NT2/D1 (cell line): ENCODE measurements at places on chromosomes 7 and 10.

DNA sequence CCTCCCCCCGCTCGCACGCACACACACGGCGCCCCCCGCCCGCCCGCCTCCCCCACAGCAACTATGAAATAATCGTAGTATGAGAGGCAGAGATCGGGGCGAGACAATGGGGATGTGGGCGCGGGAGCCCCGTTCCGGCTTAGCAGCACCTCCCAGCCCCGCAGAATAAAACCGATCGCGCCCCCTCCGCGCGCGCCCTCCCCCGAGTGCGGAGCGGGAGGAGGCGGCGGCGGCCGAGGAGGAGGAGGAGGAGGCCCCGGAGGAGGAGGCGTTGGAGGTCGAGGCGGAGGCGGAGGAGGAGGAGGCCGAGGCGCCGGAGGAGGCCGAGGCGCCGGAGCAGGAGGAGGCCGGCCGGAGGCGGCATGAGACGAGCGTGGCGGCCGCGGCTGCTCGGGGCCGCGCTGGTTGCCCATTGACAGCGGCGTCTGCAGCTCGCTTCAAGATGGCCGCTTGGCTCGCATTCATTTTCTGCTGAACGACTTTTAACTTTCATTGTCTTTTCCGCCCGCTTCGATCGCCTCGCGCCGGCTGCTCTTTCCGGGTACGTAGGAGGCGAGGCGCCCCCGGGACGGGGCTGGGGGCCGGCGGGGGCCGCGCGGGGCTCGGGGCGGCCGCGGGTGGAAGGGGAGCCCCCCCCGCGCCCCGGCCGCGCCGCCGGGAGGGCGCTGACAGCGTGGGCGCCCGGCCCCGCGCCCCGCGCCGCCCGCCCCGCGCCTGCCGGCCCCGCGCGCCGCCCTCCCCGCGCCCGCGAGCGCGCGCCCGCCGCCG, 441 bp downstream of the BMI1 start:
- DNase-seq: no peak

DNA sequence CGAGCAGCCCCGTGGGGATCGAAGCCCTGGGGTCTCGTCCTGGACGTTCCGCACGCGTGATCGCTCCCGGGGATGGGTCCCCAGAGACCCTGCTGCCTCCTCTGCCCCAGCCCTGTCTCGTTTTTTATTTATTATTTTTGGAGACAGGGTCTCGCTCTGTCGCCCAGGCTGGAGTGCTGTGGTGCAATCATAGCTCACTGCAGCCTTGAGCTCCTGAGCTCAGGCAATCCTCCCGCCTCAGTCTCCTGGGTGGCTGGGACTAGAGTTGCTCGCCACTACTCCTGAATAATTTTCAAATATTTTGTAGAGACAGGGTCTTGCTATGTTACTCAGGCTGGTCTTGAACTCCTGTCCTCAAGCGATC, 319 bp upstream of the STX1A start:
- no peak for DNase-seq

- no peak for DNase-seq
Observed at GRCh38 chr7:35734001-35734483, 39.1 kb upstream of the HERPUD2 start.

- DNase-seq: no peak
Observed at GRCh38 chr10:127740596-127740995, 3.6 kb downstream of the FOXI2 start.

DNA sequence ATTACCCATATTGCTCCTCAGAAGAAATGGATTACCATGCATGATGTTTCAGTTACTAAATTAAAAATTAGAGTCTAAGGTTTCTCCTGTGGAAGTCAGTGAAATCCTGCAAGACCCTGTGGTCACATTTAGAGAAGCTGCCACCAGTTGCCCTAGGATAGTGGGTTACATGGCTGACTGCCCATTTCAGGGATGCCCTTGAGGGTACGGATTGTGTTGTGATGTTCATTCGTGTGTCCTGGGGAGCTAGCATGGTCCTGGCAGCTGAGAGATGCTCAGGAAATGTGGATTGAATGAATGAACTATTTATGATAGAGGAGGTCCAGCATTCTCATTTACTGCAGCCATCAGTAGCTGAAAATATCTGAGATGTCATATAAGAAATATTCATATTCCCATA, 55.1 kb downstream of the TMEM178B start:
- no peak for DNase-seq

GRCh38 chr10:118042336-118042735, 4.4 kb downstream of the RAB11FIP2 start:
- no peak for DNase-seq

GRCh38 chr7:12119620-12120303, 91.3 kb upstream of the TMEM106B start:
- DNase-seq: peak; percentile 13

- DNase-seq: no peak
Observed at GRCh38 chr7:92699966-92700514, 109.8 kb upstream of the FAM133B start.

- no peak for DNase-seq
Observed at GRCh38 chr10:29948881-29949355, 110.5 kb downstream of the JCAD start.

GRCh38 chr7:49840751-49841405, 67.4 kb downstream of the VWC2 start:
- no peak for DNase-seq

DNA sequence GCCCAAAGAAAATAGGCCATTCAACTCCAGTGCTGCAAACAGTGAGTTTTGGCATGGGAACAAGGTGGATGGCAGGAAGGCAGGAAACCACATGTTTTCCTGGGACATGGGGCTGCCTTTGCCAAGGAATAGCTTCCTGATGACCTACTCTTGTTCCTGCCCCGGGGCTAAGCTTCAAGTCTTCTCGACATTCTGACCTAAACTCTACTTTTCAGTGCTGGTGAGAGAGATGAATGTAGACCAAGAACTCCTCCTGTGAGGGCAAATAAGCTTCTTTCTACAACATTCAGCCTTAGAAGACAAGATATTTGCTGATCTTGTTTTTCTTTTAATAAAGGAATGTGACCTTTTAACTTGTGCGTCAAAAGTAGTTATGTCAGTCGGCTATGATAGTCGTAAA, 199.0 kb downstream of the GPR37 start:
- DNase-seq: peak; percentile 46

DNA sequence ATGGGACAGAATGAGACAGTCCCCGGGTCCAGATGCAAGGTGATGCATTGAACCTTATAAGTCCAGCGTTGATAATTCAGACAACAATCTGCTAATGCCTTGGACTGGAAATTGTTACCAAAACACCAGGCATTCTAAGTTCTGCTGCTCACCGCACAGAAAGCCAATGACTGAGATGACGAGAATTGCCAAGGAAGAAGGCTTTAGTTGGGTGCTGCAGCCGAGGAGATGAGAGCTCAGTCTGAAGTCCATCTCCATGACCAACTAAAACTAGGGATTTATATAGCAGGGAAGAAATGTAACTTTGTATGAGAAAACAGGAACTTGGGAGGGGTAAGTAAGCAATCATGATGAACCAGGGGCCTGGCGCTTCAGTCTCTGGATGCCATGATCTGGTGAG, 68.7 kb downstream of the PRKCQ start:
- no peak for DNase-seq

DNA sequence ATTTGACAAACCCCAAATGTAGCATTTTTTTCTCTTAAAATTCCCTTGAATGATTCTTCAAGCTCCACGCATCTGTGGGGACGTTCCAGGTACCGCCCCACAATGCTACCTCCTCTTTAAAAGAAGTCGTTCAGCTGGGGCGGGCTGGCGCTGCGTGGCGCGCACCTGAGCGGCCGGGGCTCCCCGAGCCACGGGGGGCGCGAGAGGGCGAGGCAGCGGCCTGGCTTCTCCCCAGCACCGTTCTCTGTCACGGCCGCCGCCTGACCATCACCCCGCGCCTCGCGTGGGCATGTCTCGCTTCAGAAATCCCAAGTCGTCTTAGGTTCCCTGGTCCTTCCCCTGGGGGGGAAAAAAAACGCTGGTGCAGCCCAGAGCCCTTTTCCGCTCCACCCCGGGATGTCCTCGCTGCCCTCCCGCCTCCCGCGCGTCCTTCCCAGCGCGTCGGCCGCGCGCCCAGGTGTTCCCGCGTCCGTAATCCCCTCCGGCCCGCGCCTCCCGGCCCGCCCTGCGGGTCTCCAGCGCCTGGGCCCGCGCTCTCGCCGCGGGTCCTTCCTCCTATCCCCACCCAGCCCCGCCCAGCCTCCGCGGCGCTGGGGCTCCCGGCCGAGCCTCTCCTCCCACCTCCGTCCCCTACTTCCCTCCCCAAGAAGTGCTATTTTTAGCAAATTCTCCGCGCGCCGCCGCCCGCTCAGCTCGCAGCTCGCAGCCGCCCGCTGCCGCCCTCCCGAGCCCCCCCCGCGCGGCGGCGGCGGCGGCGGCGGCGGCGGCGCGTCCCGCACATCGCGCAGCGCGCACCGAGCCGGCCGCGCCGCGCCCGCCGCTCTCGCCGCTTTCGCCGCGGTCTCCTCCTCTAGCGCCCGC, 58.7 kb upstream of the PRPS1L1 start:
- no peak for DNase-seq

GRCh38 chr10:100637785-100638184, 102.0 kb downstream of the HIF1AN start:
- peak; percentile 55 for DNase-seq

DNA sequence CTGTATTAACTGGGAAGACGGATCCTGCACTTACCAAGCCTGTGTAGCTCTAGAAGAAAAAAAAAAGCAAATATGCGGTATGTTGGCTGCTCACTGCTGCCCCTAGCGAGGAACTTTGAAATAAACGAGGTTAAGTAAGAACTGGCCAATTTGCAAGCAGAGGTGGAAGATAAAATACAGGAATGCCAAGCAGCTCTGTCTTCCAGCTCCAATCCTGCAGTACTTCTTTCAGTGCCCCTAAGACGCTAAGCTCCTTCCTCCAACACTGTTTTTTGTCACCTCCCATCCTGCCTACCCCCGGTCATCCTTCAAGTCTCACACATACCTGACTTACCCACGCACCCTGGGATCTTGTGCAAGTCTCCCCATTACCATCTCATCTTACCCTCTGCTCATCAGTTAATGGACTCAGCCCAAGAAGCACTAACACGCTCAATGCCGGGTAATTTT, 809 bp downstream of the C10orf143 start:
- peak; percentile 75 for DNase-seq

DNA sequence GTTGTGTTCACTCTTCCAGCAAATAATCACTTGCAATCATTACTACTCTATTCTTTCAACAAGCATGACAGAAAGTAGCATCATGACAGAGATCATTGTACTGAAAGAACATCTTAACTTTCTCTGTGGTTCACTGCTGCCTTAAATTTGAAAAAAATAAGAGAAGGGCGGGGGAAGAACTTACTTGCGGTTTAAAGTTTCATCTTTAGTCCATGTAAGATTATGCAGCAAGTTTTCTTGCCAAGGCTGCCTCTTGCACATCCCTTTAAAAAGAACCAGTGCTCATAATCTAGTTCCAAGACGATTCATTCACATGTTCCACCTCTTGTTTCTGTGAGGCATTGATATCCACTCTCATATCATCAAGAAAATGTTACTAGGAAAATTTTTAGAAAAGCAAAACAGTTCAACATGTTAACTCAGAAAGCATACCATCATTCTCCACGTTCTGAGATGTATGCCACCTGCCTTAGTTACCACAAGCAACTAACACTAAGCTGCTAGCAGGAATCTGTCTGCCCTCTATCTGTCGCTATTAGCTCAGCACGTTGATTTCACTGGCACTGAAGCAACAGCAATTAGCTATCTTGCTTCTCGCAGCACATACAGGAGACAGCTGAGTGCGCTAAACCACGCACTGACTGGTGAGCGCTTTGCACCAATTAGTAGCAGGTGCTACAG, at the start of gene PCDH15:
Gene PCDH15 (minus strand): TSS at position 491 of the 681 bp plus-strand sequence. CDS start 136,969 bp downstream, outside the sequence.
- peak; percentile 27 for DNase-seq

DNA sequence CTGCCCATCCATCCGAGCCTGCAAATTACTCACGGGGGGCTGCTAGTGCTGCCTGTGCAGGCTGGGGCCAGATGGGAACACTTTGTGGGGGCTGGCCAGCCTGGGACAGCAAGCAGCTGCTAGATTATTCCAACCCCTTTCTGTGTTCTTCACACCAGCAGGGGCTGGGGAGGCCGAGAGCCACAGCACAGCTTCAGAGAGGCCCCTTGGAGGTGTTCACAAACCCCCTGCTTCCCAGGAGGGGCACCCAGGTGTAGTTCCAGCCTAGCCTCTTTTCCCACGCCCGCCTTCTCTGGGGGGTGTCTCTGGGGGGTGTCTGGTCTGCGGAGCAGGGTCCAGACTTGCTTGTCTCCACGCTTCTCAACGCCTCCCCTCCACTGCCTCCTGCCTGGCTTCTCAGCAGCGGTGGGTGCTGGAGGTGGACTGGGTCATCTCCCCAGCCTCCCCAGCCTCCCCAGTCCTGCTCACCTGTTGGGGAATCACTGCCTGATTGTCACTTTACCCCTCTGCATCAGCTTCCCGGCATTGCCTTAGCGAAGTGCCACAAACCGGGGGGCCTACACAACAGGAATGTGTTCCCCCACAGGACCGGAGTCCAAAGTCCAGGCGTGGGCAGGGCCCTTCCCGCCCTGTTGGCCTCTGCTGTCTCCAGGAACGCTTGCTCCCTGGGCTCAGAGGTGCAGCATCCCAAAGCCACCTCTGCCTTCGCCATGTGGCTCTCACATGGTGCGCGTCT, 74.0 kb upstream of the EN2 start:
- no peak for DNase-seq

- DNase-seq: no peak
Observed at GRCh38 chr7:24896031-24896501, 83.9 kb downstream of the OSBPL3 start.

DNA sequence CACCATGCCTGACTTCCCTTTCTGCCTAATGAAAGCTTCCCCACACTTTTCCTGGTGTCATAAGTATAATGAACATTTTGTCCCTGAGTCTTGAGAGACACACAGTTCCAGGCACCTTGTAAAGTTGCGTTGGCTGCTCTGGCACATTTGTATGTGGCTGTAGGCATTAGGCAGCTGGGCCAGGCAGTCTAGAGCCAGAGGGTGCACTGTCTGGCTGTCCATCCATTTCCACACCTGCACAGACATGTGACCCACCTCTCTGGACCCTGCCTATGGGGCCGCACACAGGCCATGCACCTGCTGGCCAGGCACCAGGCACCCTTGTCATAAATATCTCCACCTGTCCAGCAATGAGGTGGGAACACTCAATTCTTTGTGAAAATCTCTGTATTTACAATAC, 54.7 kb upstream of the ANTXRL start:
- DNase-seq: no peak

DNA sequence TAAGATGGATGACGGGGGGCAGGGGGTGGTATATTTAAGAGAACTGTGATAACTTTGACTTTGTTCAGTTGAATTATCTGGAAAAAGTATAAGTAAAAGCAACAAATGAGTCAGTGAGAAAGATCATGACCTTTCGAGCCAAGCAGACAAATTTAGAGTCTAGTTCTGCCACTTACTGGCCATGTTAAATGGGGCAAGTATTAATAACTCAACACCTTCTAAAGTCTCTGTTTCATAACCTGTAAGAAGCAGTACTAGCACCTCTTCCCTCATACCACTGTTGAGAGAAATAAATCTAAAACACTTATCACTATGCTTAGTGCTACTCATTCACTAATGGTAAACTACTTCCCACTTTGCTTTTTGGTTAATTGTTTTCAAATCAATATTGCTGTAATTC, 604.4 kb upstream of the LRRN3 start:
- no peak for DNase-seq

GRCh38 chr10:15262036-15262713, 93.7 kb upstream of the NMT2 start:
- no peak for DNase-seq
